ENCODE measurements at places on chromosomes 3 and 15.

DNA sequence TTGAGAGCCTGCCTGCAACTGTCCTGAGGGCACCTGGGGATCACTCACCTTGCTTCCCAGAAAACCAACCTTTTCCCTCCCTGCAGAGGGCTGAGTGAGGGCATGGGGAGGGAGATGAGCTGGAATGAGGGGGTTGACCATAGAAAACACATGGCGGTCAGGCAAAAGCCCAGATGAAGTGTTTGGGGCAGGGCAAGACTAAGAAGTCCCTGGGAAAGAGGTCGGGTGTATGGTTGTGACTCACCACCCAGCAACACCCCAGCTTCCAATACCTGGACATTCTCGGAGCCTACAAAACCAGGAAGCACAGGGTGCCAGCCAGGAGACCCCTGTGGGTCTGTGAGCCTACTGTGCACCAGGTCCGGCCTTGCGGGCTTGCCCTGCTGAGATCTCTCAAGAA is 95.3 kb upstream of the ATP2B2 start:
- no peak for DNase-seq

- no peak for DNase-seq
Measured at GRCh38 chr3:152853196-152853595, 18.3 kb downstream of the P2RY1 start.

- DNase-seq = no peak
Measured at GRCh38 chr3:124384527-124384926, 345.7 kb upstream of the UMPS start.

GRCh38 chr3:17645074-17645698 is 97.2 kb downstream of the TBC1D5 start:
- peak; percentile 53 for DNase-seq

DNA sequence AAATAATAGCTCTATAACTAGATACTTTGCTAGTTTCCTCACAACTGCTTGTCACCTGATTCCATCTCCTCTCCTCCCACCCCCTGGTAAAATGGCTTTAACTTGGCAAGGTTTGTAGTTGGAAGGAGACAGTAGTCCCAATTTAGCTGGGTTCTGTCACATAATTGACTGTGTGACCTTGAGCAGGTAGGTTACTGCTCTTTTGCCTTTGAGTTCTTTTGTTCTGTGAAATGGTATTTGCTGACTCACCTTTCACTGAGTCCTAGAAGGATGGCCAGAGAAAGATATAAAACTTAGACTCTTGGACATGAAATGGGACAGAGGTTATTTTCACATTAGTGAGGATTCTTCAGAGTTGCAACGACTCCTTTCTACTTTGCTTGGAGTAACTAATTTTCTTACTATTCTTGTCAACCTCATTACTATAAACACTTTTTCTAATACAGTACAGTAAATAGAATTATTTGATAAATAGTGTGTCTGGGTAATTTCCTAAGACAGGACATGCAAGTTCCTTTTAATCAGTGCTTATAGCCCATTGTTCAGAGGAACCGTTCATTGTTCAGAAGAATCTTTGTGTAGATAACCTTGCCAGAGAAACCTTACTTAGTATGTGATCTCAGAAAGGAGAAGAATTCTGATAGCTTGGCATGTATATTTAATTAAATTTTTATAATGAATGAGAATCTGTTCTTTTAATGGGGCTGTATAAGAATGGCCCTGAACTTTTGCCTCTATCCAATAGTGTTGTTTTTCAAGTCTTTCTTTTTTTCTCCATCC is 14.3 kb downstream of the AKAP13 start:
- DNase-seq = no peak

DNA sequence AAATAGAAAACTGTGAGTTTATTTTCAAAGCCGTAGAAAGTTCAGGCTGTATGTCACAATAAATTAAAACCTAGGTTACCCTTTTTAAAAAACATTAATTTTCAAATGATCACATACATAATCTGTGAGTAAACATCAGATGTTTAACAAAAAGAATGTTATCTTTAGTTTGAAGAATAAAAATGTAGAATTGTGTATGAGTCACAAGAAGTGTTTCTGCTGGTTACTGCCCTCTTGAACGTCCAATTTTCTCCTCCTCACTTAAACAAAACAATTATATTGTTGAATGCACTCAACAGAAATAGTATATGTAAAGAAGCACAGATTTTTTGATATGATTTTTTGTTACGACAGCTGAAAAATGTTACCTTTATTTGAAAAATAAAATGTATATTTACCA is 855.1 kb downstream of the ROBO1 start:
- no peak for DNase-seq

GRCh38 chr3:62201438-62202035 is 171.8 kb downstream of the FEZF2 start:
- DNase-seq = peak; percentile 21

DNA sequence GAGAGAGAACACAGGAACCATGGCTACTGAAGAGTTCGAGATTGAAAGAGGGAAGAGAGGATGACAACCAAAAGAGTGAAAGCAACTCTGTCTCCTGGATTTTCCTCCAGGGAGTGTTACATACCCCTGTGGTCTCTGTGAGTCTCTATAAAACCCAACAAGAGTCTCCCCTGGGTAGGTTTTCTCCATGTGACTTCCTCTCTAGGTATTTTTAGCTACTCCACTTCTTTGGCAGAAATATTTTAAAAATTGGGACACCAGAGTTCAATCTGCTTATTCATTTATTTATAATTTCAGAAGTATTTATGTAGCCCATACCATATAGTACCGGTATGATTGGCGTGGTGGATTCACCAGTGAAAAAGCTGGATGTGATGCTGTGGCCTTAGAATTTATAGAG is 671.7 kb upstream of the NR2F2 start:
- DNase-seq = no peak

GRCh38 chr3:124780356-124780755 is 50.1 kb downstream of the UMPS start:
- DNase-seq = no peak

GRCh38 chr15:40044717-40045571 is 6.0 kb upstream of the SRP14 start:
- DNase-seq = peak; percentile 91

- DNase-seq = no peak
Measured at GRCh38 chr3:52521881-52522650, 11.6 kb downstream of the NT5DC2 start.

DNA sequence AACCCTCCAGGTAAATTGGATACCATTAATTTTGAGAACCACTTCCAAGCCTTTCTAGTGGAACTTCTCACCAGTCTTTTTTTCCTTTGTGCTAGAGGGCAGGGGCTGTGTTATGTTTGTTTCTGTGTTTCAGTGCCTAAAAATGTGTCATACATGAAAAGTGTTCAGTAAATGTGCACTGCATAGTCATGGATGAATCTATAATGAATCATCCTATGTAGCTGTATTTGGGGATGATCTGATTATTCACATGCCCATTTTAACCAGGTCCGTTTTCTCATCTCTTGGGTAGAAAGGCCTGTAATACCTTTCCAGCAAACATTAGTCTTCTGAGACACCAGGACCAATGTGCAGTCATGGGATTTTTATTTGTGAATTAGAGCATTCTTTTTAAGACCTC is 583.0 kb upstream of the GOLIM4 start:
- no peak for DNase-seq

GRCh38 chr15:91891788-91892345 is 38.4 kb downstream of the SLCO3A1 start:
- DNase-seq = no peak

- no peak for DNase-seq
Measured at GRCh38 chr3:21330293-21330692, 420.7 kb downstream of the ZNF385D start.

- DNase-seq = no peak
Measured at GRCh38 chr15:72271895-72272212, 500 bp downstream of the PARP6 start.

- DNase-seq = no peak
Measured at GRCh38 chr15:40146037-40146436, 14.8 kb upstream of the BUB1B start.

DNA sequence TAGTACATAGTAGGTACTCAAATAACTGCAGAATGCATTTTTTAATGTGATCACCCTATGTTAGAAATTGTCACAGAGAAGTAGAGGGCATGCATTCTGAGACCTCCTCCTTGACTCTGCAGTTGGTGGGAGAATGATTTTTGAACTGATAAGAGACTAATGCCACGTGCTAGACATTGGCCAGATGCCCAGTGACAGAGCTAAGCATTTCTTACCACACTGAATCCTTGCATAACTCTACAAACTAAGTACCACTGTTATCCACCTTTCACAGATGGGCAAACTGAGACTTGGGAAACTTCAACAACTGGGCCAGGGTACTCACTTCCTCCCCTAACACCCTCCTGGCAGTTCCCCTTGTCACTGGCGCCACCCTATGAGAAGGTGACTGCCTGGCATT is 33.5 kb upstream of the SPATA12 start:
- peak; percentile 38 for DNase-seq

DNA sequence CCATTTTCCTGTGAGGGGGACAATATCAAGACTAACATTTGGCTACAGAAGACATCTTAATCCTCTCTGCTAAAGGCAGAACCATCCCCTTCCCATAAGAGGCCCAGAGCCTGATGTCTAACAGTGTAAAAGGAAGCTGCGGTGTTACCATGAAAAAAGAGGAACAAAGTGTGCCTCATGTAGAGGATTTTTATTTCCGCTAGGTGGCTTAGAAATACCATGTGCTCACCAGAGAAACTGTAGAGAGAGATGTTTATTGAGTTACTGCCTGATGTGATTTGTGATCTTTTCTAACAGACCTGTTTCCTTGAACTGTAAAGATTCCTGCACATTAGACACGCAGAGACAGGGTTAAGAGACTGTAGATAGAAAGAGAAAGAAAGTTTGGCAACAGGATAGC is 22.0 kb downstream of the OR5H15 start:
- DNase-seq = peak; percentile 2

GRCh38 chr15:70265466-70265978 is 167.8 kb upstream of the TLE3 start:
- DNase-seq = no peak

GRCh38 chr3:152323834-152324233 is 55.1 kb downstream of the MBNL1 start:
- DNase-seq = peak; percentile 13

GRCh38 chr3:125128861-125129501 is 73.2 kb upstream of the HEG1 start:
- DNase-seq = no peak

- DNase-seq = no peak
Measured at GRCh38 chr3:88617283-88617682, 467.5 kb downstream of the C3orf38 start.

DNA sequence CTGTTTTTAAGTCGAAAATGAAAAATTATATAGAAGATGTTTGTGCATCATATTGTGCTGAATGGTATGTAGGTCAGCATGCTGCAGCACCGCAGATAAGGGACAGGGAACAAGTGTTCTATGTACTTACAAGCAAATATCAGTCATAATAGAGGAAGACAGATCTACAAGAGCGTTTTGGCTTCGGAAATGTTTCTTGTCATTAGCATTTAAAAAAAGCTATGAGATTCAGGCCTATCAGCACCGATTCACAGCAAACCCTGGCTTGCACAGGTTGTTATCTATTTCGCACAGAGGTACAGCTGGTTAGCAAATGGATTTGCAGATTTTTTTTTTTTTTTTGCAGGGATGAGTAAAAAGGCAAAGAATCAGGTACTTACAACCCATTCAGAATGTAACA is 204.2 kb upstream of the TBC1D5 start:
- DNase-seq = peak; percentile 29

DNA sequence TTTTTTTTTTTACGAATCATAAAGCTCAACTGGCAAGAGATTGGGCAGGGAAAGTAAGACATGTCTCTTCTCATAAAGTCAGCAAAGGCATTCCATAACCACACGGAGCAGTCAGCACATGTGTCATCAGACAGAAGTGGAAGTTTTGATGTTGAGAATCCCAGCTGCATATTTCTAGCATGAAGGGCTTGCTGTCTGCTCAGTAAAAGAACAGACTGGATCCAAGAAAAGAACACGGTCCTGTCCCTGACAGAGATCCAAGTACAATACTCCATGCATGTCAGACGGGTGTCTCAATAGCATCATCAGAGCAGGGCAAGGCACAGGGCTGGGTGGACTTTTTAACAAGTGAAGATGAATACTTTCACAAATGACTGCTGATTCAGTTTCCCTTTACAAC is 38.2 kb downstream of the ABI3BP start:
- DNase-seq = no peak

- no peak for DNase-seq
Measured at GRCh38 chr15:63439536-63440264, 58.1 kb upstream of the CA12 start.

DNA sequence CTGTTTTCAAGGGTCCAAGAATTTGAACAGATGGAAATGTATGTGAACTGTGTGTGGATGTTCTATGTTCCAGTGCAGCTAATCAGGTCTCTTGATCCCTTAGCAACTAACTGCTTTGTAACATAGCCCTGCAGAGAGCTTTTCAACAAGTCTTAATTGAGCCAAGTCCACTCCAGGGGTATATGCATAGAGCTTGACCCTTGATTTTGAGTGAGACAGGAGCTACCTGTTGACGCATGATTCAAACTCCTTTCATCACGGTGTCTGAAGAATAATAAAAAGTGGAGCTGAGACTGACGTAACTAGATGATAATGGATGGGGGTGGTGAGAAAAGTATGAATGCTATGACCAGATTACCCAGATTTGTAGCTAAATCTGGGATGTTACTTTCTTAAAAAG is 93.3 kb upstream of the CCDC54 start:
- no peak for DNase-seq

DNA sequence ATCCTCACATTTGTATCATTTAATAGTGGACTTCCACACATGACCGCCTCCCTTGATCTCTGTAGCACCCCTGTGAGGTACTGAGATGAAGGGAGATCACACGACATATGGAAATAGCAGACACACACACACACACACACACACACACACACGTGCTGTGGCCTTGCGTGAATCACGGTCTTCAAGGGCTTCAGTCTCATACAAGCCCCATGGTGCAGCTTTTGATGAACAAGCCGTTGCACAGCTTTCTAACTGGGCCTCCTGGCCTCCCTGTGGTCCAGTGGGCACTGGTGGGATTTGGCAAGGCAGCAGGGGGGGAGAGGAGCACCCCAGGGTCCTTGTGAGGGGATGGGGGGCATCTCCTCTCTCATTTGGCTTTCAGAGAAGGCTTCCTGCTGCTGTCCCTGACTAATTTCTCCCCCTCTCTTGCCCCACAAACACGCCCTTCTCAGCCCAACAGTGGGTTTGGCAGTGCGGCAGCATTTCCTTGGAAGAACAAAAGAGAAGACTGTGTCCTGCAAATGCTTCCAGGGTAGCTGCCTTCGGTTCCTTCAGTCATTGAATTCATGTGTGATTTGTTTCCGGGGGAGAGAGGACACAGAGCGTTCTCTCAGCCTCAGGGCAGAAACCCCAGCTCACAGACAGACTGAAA is 98.7 kb downstream of the SMAD6 start:
- DNase-seq = no peak
